Activated CD4-positive, CD25-positive, alpha-beta regulatory T cell treated with anti-CD3 and anti-CD28 coated beads, Interleukin-2, amount 50 U/mL, for 16 hours (primary cell): ENCODE measurements at places on chromosomes 16 and 17.

DNA sequence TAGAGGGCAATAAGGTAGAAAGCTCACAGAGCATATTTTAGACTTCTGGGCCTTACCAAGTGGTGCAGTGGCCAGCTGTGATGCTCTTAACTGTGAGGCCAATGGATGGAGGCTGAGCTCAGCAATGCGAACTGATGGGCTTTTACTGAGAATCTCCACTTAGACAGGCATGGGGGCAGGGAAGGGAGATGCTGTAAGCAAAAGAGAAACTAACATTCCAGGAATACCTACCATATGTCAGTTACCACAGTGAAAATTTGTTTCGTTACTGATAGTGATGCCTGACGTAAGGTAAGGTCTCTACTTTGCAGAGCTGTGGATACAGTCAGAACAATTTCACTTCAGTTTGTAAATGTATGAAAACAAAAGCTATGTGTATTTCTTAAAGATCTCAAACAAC, 250.6 kb upstream of the ZFHX3 start:
- no peak for DNase-seq

GRCh38 chr16:5837007-5837670, 739.5 kb upstream of the EEF2KMT start:
- DNase-seq, result no peak

- DNase-seq, result no peak
Measured at GRCh38 chr16:9679213-9679767, 502.9 kb downstream of the GRIN2A start.

GRCh38 chr17:45113424-45113754, 18.9 kb downstream of the PLCD3 start:
- DNase-seq, result no peak

DNA sequence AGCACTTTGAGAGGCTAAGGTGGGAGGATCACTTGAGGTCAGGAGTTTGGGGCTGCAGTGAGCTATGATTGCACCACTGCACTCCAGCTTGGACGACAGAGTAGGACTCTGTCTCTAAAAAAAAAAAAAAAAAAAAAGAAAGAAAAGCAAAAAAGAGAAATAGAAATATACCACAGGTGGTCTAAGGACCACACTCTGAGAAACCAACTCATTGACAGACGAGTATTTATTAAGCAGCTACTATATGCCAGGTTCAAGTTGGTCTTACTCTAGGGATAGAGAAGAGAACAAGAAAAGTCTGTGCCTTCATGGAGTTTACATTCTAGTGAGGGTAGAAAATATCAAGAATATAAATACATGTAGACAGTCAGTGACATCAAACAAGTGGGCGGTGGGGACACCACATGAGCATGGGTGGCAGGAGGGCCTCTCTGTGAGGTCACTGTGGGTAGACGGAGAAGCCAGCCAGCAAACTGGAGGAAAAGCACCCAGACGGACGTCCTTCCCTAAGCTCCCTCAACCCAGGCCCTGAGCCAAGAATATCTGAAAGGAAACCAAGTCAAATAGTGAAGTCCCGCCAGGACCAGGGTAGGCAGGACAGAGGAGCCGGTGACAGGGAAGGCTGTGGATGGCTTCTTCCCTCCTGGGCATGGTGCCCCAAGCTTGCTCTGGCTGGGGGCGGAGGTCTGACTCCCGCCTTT, 4.7 kb downstream of the CDIPT start:
- DNase-seq, result no peak

- no peak for DNase-seq
Measured at GRCh38 chr17:63611354-63611753, 10.7 kb downstream of the TACO1 start.

- DNase-seq, result no peak
Measured at GRCh38 chr17:48751172-48751571, 22.6 kb upstream of the HOXB13 start.

DNA sequence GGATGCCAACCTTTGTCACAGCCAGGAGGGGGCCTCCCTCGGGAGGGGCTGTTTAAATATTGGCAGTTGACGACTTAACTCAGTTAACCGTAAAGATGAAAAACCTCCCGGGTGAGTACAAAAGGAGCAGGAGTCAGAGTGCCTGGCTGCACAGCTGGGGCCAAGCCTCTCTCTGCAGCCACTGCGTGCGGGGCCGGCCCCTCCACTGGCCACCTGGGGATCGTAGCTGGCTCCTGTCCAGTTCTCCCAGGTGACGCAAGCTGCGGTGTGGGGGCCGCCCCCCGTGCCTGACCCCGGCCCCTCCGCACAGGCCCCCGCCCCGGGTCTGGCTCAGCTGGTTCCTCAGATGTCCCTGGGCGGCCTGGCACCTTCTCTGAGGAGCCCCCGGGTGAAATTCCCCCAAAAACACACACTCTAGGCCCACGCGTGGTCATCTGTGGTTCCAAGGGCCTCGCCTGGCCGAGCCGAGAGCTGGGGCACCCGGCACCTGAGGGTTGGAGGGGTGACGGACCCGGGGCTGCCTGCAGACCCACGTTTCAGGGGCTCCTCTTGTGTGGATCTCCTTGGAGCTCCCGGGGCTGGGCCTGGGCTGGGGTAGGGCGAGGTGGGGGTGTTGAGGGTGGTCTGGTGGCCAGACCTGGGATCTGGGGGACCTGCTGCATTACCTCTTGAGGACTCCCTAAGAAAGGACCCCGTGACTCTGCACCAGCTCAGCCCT, 7.4 kb upstream of the CACNA1H start:
- DNase-seq, result no peak

- no peak for DNase-seq
Measured at GRCh38 chr17:79769570-79770506, 8.1 kb upstream of the CBX2 start.

DNA sequence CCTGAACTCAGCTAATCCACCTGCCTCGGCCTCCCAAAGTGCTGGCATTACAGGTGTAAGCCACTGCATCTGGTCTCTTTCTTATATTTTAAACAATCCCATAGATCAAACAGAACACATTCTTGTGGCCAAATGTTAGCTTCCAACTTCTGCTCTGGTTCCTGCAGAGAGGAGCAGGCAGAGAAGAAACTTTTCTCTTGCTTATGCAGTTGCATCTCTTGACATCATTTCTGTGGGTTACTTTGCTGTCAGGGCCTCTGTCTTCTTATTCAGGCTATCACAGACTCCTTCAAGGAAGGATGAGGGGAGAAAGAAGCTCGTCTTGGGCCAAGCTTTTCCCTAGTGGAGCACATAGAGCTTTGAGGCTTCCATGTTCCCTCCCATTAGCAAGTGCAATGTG, 7.8 kb downstream of the HSD17B2 start:
- DNase-seq, result no peak

DNA sequence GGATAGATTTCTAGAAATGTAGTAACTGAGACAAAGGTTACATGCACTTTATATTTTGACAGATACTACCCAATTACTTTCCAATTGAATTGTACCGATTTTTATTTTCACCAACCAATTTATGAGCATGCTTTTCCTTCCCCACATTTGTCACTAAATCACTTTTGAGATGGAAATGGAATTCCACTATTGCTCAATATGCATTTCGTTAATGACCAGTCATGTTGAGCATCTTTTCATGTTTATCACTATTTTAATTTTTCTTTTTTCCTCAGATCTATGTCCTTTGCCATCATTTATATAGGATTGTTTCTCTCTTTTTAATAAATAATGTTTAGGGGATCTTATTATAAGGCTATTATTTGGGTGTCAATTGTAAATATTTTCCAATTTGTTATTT, 102.8 kb upstream of the SMIM36 start:
- no peak for DNase-seq

GRCh38 chr17:81511804-81512561, 616 bp downstream of the ACTG1 start:
- no peak for DNase-seq

- DNase-seq, result no peak
Measured at GRCh38 chr16:24525970-24526559, 13.3 kb upstream of the RBBP6 start.

DNA sequence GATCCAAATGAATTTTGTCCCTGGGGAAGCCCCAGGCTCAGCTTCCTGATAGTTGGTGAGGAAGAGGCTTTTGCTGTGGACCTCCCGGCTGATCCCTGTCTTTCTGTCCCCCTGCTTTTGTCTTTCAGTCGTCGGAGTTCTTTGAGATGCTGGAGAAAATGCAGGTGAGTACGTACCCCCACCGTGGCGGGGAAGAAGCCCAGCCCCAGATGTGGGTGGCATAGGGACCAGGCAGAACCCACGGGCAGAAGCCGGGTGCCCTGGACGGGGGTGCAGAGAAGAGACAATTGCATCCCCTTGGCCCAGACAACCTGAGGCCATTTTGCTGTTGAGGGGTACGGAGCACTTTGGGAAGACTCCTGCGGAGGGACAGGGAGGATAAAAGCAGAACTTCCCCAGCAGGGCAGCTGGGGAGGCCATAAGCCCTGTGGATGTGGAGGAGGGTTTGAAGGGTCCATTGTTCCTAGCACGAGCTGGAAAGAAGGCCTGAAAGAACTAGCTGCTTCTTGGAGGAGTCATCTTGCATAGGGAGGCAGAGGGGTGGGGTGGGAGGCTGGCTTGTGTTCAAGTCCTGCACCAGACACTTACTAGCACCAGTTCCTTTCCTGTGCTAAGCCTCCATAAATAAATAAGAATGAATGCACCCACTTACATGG, 105.6 kb downstream of the OR1D5 start:
- no peak for DNase-seq

- DNase-seq, result no peak
Measured at GRCh38 chr17:5703736-5704135, 119.4 kb upstream of the NLRP1 start.

DNA sequence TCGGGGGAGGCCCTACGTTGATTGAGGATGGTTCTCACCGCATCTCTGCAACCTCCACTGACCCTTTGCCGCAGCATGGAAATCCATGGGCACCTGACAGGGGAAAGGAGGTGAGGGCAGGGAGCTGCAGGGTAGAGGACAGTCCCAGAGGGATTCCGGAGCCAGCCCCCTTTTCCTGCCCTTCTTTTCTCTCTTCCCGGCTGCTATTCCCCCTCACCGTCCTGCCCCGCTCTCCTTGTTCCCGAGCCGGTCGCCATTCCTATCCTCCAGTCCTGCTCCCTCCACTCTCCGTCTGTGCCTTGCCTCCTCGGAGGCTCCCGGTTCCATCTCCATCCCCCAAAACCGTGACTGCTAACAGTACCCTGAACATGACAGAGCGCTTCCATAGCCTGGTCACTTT, 4.8 kb downstream of the SPATA32 start:
- no peak for DNase-seq

- no peak for DNase-seq
Measured at GRCh38 chr16:25176136-25176535, 40.6 kb upstream of the AQP8 start.

DNA sequence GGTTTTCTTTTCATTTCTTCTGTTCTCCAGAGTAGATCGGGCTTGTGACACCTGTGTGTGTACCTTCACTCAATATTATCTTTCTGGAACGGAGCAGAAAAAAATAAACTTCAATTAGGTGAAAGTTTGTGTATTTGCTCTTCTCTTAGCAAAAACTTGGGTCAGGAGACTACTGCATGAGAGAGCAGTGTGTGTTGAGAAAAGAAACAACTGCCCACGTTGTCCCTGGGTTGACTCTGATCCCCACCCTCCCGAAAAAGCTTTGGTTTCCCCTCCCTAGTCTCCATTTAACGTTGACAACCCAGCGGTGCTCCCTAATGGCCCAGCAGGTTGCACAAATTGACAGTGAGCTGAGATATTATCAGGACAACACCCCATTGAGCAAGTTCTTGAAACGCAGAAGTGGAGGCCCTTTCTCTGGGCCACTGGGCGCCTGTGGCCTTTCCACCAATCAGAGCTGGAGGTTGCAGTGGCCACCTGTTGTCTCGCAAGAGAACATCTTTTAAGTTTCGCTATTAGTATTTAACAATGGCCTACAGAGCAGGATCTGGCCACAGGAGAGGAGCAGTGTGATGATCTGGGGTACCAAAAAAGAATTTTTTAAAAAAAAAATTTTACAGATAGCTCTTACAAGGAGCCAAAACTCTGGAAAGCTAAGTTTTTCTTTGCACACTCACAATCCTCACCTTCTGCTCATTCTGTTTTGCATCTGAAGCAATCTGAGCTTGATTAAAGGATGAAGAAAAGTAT, 1.5 kb upstream of the TOX3 start:
- no peak for DNase-seq

GRCh38 chr16:77057161-77057774, 133.7 kb upstream of the MON1B start:
- no peak for DNase-seq

GRCh38 chr17:35087731-35088355, 24.3 kb upstream of the RFFL start:
- no peak for DNase-seq

- DNase-seq, result no peak
Measured at GRCh38 chr17:58446086-58446485, 28.8 kb upstream of the RNF43 start.

GRCh38 chr16:81786321-81786720, 7.2 kb downstream of the PLCG2 start:
- DNase-seq, result no peak

GRCh38 chr17:81419886-81420768, 24.9 kb downstream of the BAHCC1 start:
- DNase-seq, result no peak
